ENCODE measurements at places on chromosomes 13 and 19. TPM values are rescaled to one million over a fixed set of nuclear protein-coding genes. Genes with fewer than 3 reads are reported as not detected.

TMEM272 gene
- 1.7 TPM for total RNA-seq

RBM42 gene
- total RNA-seq, result 40.8 TPM

FAM216B gene
- total RNA-seq, result not detected

SLC6A16 gene
- total RNA-seq, result 3.7 TPM

DNA sequence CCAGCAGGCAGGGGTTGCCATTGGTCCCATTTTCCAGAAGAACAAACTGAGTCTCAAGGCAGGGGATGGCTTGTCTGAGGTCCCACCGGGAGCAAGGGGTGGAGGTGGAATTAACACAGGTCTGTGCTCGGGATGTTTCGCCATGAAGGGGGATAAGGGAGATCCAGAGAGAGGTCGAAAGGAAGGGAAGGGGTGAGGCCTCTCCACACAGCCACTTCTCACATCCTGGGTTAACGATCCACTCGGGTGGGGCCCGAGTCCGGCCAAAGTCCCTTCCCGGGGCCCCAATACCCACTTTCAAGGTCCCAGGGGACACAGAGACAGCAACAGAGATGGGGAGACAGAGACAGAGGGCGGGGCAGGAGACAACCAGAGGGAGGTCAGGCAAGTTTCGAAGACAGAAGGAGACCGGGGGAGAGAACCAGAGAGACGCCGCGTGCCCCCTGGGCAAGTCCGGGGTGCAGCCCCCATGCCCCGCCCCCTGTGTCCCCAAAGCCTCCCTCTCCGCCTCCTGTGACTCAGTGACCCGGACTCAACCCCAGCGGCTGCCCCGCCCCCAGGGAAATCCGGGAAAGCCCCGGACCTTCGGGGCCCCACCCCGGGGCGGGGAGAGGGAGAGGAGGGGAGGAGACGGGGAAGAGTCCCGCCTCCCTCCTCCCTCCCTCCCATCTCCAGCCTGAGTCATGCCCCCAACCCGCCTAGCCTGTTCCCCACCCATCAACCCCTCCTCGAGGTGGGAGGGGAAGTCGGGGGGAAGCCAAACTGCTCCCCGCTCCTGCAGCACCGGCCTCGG is 1.4 kb upstream of the BCL3 start:
- peak overlapping the region; percentile 99 for H3K4me3 ChIP-seq
- peak; percentile 96 for DNase-seq
- H3K4me1 ChIP-seq, result peaks cover 53% of the 10 kb centered on the region
- peak overlapping the region; percentile 98 for H3K27ac ChIP-seq

DNA sequence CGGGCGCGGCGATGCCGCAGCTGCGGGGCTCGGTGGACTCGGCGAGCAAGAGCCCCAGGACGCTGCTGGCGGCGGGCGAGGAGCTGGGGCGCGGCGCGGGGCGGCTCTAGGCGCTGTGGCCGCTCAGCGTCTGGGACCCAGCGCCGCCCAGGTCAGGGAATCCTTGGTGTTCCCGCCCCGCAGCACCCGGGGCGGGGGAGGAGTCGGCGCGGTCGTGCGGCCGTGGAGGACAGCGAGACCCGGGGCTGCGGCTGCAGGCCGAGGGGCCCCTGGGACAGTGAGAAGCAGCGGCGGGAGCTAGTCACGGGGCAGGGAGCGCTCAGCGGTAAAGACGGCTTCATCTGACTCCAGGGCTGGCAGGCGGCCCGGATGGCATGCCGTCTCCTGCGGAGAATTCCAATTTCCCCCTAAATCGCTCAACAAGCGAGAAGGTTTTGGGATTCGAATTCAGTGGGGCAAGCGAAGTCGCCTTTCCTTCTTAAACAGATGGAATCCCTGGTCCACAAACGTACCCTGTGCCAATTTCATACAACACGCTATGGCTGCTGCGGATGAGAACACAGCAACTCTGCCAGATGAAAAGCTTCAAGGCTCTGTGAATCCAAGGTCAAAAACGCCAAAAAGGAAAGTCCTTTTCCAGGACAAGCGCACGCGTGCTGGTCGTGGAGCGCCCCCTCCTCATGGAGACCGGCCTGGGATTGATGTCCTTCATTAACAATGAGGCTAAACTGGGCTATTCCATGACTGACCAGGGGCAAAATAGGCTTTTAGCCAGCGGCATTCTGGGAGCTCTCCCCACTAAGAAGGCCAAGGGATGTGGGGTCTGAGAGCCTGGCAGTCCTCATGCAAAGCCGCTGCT is 4.2 kb upstream of the ZSCAN4 start:
- peaks cover 6% of the 10 kb centered on the region for H3K4me1 ChIP-seq
- H3K27me3 ChIP-seq, result peaks cover 38% of the 10 kb centered on the region
- no peak overlapping the region for H3K27ac ChIP-seq
